Activated CD8-positive, alpha-beta T cell treated with anti-CD3 and anti-CD28 coated beads for 36 hours (primary cell): ENCODE measurements at places on chromosomes 5 and 9. TPM values are rescaled to one million over a fixed set of nuclear protein-coding genes. Genes with fewer than 3 reads are reported as not detected.

MARVELD2 gene
- 0.60 TPM for total RNA-seq

FCHO2 gene
- total RNA-seq, result 0.32 TPM

GRCh38 chr5:63400079-63400478 lies 562.2 kb downstream of the HTR1A start:
- no peaks in the 10 kb centered on the region for H3K36me3 ChIP-seq
- no peak for DNase-seq
- no peaks in the 10 kb centered on the region for H3K27me3 ChIP-seq
- no peak overlapping the region for H3K27ac ChIP-seq
- no peak overlapping the region for H3K4me3 ChIP-seq
- H3K4me1 ChIP-seq, result no peaks in the 10 kb centered on the region

PKD2L2 gene
- total RNA-seq, result not detected

DNA sequence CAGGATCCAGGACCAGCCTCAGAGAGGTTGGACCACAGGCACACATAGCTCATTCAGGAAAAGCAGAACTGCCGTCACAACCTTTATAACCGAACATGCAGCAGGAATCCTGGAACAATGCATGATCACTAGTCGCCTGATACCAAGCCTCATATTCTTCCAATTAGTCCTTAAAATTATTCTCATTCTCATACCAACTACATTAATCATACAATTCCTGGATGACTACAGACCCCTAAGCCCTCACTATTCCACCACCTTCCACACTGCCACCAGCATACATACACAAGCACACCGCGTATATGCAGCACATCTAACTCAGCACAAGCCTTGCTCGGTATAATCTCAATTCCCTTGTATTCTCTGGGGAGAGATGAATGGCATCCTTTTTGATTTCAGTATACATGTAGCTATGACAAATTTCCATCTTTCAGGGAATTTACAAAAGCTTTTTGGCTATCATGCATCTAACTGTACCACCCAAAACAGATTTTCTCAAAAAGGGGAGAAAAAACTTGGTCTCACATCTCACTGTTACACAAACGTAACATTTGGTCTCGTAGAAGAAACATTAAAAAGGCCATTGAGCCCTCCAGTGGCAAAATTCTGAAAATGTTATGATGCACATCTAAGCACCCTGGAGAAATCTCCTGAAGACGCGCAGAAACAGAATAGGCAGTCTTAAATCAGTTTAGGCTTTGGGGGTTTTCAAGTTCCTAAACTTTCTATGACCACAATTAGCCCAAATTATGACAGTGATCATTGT lies 46.2 kb downstream of the MCTP1 start:
- H3K4me1 ChIP-seq, result peaks cover 3% of the 10 kb centered on the region
- peaks cover 10% of the 10 kb centered on the region for H3K27me3 ChIP-seq
- DNase-seq, result no peak
- H3K27ac ChIP-seq, result no peak overlapping the region
- no peak overlapping the region for H3K4me3 ChIP-seq
- H3K36me3 ChIP-seq, result no peaks in the 10 kb centered on the region

GRCh38 chr5:109826426-109826825 lies 136.7 kb downstream of the MAN2A1 start:
- H3K27me3 ChIP-seq, result no peaks in the 10 kb centered on the region
- H3K36me3 ChIP-seq, result peaks cover 44% of the 10 kb centered on the region
- peaks cover 6% of the 10 kb centered on the region for H3K4me1 ChIP-seq
- no peak for DNase-seq

- H3K36me3 ChIP-seq, result peaks cover 2% of the 10 kb centered on the region
- H3K4me1 ChIP-seq, result no peaks in the 10 kb centered on the region
- H3K27me3 ChIP-seq, result no peaks in the 10 kb centered on the region
- DNase-seq, result no peak
- no peak overlapping the region for H3K27ac ChIP-seq
Measured at GRCh38 chr5:145210020-145210419, 625.1 kb downstream of the PRELID2 start.

IL5 gene
- 1.6 TPM for total RNA-seq

GRCh38 chr5:27007121-27007520 lies 31.3 kb downstream of the CDH9 start:
- DNase-seq, result no peak
- no peaks in the 10 kb centered on the region for H3K4me1 ChIP-seq
- H3K36me3 ChIP-seq, result no peaks in the 10 kb centered on the region
- H3K27me3 ChIP-seq, result no peaks in the 10 kb centered on the region
- no peak overlapping the region for H3K4me3 ChIP-seq

DNA sequence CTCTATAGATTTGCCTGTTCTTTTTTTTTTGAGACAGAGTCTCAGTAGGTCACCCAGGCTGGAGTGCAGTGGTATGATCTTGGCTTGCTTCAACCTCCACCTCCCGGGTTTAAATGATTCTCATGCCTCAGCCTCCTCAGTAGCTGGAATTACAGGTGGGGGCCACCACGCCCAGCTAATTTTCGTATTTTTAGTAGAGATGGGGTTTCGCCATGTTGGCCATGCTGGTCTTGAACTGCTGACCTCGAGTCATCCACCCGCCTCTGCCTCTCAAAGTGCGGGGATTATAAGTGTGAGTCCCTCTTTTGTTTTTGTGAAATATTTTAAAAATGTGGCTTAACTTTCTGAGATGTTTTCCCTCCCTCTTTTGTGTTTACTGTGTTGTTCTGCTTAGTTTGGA lies 29.2 kb downstream of the HSPA4 start:
- no peak overlapping the region for H3K4me3 ChIP-seq
- H3K4me1 ChIP-seq, result peaks cover 45% of the 10 kb centered on the region

- H3K4me3 ChIP-seq, result no peak overlapping the region
- no peak for DNase-seq
- no peaks in the 10 kb centered on the region for H3K4me1 ChIP-seq
- no peak overlapping the region for H3K27ac ChIP-seq
- H3K36me3 ChIP-seq, result no peaks in the 10 kb centered on the region
Measured at GRCh38 chr5:163330723-163331668, 106.4 kb upstream of the CCNG1 start.

GRCh38 chr9:133115604-133116345 lies 5.3 kb downstream of the RALGDS start:
- H3K4me3 ChIP-seq, result peak overlapping the region; percentile 55
- H3K36me3 ChIP-seq, result peaks cover 10% of the 10 kb centered on the region
- H3K27me3 ChIP-seq, result no peaks in the 10 kb centered on the region
- peak overlapping the region; percentile 85 for H3K27ac ChIP-seq

DNA sequence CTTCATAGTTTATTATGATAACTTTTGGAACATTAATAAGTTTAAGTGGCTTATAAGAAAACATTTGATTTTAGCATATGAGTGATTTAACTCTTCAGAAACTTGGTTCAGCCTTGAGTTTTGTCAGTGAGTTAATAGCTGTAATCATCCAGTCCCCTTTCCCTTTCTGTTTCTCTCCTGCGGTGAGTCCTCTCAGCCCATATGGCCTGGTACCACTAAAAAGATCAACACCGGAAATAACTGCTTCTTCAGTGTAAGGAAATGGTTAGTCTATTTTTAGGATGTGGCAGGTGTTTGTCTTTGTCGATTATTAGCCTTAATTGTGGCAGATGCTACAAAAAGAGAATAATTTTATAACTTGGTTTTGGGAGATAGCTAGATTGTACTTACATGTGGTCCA lies 120.2 kb upstream of the GRHPR start:
- H3K27ac ChIP-seq, result peak overlapping the region; percentile 95
- H3K4me3 ChIP-seq, result peak overlapping the region; percentile 44
- peaks cover 63% of the 10 kb centered on the region for H3K4me1 ChIP-seq
- DNase-seq, result peak; percentile 72

- no peaks in the 10 kb centered on the region for H3K27me3 ChIP-seq
- H3K4me3 ChIP-seq, result no peak overlapping the region
- H3K36me3 ChIP-seq, result peaks cover 25% of the 10 kb centered on the region
- DNase-seq, result no peak
- peaks cover 26% of the 10 kb centered on the region for H3K4me1 ChIP-seq
Measured at GRCh38 chr5:175689147-175689991, 31.5 kb downstream of the HRH2 start.

- no peak for DNase-seq
- no peaks in the 10 kb centered on the region for H3K27me3 ChIP-seq
- H3K4me3 ChIP-seq, result peak overlapping the region; percentile 100
- peak overlapping the region; percentile 99 for H3K27ac ChIP-seq
- H3K4me1 ChIP-seq, result peaks cover 18% of the 10 kb centered on the region
Measured at GRCh38 chr5:87266914-87267573, 639 bp upstream of the RASA1 start.

- DNase-seq, result no peak
- peaks cover 79% of the 10 kb centered on the region for H3K4me1 ChIP-seq
- peaks cover 49% of the 10 kb centered on the region for H3K36me3 ChIP-seq
- H3K27ac ChIP-seq, result peak overlapping the region; percentile 95
Measured at GRCh38 chr5:62289813-62290212, 16.2 kb upstream of the KIF2A start.

GRCh38 chr9:7298123-7298522 lies 501.5 kb downstream of the DMAC1 start:
- H3K36me3 ChIP-seq, result no peaks in the 10 kb centered on the region
- peaks cover 26% of the 10 kb centered on the region for H3K4me1 ChIP-seq
- H3K27me3 ChIP-seq, result peaks cover 24% of the 10 kb centered on the region
- H3K27ac ChIP-seq, result peak overlapping the region; percentile 87
- DNase-seq, result peak; percentile 86

DNA sequence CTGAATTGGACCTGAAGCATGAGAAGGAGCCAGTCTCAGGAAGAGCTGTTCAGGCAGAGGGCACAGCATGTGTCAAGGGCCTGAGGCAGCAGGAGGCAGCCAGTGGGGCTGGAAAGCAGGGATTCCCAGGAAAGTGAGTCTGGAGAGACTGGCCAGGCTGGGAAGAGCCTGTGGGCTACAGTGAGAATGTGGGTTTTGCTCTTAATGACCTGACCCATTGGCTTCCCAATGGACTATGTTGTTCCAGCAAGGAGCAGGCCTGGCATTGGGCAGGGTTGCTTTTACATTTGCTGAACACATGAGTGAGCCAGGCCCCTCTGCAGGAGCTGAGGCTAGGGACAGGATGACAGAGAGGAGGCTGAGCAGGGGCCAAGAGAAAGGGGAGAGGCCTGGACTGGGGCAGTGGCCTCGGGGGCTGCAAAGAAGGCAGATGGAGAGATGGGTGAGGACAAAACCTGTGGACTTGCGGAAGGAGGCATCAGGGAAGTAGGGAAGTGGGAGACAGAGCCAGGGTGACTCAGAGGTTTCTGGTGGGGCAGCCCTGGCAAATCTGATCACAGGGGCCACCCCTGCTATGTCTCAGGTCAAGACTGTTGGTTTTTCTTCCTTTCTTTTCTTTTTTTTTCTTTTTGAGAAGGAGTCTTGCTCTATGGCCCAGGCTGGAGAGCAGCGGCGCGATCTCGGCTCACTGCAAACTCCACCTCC lies 65.9 kb upstream of the NEK6 start:
- no peak overlapping the region for H3K27ac ChIP-seq
- peaks cover 4% of the 10 kb centered on the region for H3K4me1 ChIP-seq
- DNase-seq, result no peak
- H3K27me3 ChIP-seq, result peaks cover 11% of the 10 kb centered on the region
- no peak overlapping the region for H3K4me3 ChIP-seq

CARD9 gene
- 7.1 TPM for total RNA-seq

DNA sequence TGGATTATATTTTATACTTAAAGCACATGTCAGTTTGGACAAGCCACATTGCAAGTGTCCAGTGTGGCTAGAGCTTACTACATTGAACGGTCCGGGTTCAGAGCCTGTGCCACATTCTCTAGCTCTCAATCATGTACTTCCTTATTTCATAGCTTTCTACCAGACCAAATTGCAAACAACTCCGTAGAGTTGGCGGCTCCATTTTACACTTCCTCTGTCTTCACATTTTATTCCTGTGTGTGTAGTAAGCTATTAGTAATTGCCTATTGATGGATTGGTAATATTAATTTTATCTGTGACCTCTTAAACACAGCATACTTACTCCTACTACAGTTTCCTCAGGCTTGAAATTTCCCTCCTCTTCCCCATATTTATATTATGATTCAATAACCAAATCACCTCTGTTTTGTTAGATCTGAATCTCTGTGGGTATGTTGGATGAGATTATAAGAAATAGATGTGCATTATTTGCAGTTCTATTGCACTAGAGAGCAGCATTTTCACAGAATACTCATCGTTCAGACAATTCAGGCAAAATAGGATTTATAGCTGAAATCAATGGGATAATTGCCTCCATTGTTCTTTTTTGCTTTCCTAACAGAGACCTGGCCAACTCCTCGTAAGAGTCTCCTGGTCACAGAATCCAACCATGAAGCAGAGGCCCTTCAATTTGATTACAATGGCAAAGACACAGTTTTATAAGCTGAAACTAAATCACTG lies 29.0 kb upstream of the C9orf72 start:
- H3K4me1 ChIP-seq, result no peaks in the 10 kb centered on the region
- DNase-seq, result no peak
- no peaks in the 10 kb centered on the region for H3K36me3 ChIP-seq
- no peak overlapping the region for H3K27ac ChIP-seq
- no peaks in the 10 kb centered on the region for H3K27me3 ChIP-seq

DNA sequence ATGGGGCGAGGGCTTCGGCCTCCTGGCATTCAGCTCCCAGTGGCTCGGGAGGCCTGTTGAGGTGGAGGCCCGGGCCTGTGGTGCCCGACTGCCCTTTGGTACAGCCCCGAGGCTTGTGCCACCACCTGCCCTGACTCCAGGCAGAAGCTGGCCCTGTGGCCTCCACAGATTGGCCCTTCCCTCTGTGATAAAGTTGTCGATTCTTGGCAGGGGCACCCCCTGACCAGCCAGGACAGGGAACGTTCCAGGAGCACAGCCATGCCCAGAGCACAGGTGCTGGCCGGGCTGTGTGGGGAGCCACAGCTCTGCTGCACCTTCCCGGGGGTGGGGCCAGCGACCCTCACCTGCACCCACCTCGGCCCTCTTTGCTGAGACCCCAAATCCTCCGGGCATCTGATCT lies 32.7 kb downstream of the SLC6A18 start:
- H3K4me3 ChIP-seq, result no peak overlapping the region
- H3K4me1 ChIP-seq, result peaks cover 20% of the 10 kb centered on the region
- no peaks in the 10 kb centered on the region for H3K27me3 ChIP-seq
- H3K27ac ChIP-seq, result no peak overlapping the region

GRCh38 chr5:141326088-141326854 lies 4.0 kb upstream of the PCDHGA1 start:
- H3K27ac ChIP-seq, result peak overlapping the region; percentile 81
- DNase-seq, result peak; percentile 84
- peak overlapping the region; percentile 79 for H3K4me3 ChIP-seq
- peaks cover 2% of the 10 kb centered on the region for H3K36me3 ChIP-seq
- H3K27me3 ChIP-seq, result peaks cover 24% of the 10 kb centered on the region

GRCh38 chr9:108444400-108445358 lies 411.1 kb downstream of the ACTL7B start:
- H3K27ac ChIP-seq, result no peak overlapping the region
- H3K4me1 ChIP-seq, result no peaks in the 10 kb centered on the region
- H3K36me3 ChIP-seq, result no peaks in the 10 kb centered on the region
- no peak for DNase-seq
- H3K4me3 ChIP-seq, result no peak overlapping the region
- H3K27me3 ChIP-seq, result no peaks in the 10 kb centered on the region

- H3K36me3 ChIP-seq, result no peaks in the 10 kb centered on the region
- no peaks in the 10 kb centered on the region for H3K4me1 ChIP-seq
- no peak overlapping the region for H3K4me3 ChIP-seq
- H3K27me3 ChIP-seq, result no peaks in the 10 kb centered on the region
Measured at GRCh38 chr9:26579056-26579455, 313.5 kb downstream of the CAAP1 start.

GARIN3 gene
- total RNA-seq, result 1.1 TPM

ENHO gene
- total RNA-seq, result not detected

- H3K4me1 ChIP-seq, result peaks cover 2% of the 10 kb centered on the region
- no peak overlapping the region for H3K4me3 ChIP-seq
- H3K36me3 ChIP-seq, result no peaks in the 10 kb centered on the region
- DNase-seq, result no peak
Measured at GRCh38 chr9:122226142-122226757, 2.5 kb downstream of the LHX6 start.
